ENCODE measurements at places on chromosomes 1 and 21.

DNA sequence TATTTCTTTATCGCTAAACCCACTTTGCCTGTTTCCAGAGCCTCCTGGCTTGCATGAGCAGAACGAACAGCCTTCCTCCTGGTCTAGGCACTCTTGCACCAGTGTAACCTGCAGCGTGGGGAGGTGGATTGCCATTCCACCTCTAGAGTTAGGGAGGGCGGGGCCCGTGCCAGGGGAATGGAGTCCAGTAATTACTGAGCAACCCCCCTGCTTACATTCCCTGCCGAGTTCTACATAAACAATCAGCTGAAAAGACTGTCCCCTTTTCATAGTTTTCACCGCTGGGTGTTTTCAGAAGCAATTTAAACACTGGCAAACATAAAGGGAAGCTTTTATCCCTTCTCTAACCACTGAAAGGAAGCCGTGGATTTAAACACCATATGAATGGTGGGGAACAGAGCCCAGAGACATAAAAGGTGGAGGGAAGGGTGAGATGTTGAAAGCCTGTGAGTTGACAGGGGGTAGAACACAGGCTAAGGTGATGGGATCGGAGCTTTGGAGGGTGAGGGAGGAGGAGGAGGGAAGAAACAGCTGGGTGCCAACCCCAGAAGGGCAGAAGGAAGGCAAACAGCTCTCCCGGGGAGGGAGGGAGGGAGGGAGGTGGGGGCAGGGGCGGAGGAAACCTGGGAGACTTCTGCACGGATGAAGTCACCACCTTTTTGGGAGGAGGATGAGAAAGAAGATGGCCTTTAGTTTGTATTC lies 68.0 kb upstream of the WDR26 start:
- peak; percentile 79 for DNase-seq

DNA sequence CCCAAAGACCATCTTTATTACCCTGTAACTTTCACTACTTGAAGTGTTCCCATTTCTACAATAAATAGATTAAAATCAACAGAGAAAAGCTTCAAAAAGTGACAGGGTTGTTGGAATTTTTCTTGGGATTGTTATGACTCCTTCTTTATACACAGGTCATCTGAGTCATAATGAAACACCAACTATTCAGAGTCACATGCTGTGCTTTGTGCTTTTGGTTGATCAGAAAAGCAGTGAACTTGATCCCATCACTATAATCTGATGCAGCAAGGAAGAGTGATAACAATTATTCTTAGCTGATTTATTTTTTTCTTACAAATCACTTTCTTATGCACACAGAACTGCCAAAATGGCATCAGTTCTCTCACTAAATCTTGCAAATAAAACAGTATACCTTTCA lies 422.9 kb downstream of the PTBP2 start:
- no peak for DNase-seq

GRCh38 chr1:100240631-100241030 lies 9.0 kb downstream of the DBT start:
- DNase-seq = no peak

- DNase-seq = no peak
These were observed 316.0 kb upstream of the VAMP3 start for GRCh38 chr1:7454895-7455784.

- no peak for DNase-seq
These were observed 3.5 kb downstream of the RYR2 start for GRCh38 chr1:237045278-237046016.

DNA sequence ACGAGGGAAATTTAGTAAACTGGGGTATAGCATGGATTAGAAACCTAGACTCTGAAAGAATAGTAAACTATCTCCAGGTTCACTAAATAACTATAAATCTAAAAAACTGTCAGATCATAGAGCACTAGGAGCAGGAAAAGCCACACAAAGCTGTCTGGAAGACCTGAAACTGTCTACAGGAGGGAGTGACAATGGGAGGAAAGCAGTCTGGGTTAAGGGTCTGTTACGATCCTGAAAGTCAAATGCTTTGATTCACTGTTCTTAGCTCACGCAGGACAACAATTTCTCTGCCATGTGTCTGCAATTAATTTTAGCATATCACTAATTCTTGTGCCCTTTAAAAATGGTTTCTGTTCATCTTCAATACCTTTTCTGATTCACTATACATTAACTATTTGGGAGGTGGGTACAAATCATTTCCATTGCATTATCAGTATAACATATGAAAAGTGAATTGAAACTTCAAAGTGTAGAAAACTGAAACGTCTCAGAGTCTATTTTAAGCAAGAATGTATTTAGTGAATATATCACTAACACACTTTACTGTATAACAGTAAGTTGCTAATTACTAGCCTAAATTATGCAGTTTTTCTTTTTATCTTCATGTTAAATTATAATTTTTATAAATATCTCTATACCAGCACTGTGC lies 18.4 kb downstream of the CEP170 start:
- no peak for DNase-seq

DNA sequence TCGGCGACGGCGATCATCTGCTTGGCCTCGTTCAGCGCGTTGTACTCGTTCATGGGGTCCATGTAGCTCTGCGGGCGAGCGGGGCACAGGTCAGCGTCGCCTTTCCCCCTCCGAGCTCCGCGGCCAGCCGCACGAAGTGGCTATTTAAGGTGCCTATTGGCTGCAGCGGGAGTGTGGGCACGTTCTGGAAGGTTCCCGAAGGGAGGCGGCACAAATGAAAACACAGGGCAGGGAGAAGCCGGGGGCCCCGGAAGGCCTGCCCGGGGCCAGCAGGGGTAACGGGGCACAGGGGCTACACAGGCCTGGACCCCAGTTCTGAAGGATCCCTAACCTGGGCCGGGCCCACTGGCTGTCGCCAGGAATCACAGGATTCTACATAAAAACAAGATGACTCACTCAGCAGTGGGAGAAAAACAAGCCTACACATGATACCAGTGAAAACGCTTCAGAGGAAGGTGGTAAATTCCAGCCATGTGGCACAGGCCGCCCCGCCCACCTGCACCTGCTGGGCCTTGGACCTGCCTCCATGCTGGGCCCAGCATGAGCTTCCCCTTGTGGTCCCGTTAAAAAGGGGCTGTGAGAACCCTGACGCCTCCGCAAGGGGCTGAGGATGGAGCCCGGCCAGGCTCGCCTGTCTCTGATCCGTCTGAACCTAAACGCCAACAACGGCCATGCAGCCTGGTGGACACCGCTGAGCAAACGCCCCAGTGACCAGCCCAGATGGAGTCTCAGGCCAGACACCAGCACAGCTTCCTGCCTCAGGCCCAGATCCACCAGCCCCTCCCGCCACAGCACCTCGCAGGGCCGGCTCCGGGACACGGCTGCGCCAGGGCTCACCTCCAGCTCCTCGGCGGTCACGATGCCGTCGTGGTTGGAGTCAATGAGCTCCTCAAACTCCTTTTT lies 3.9 kb upstream of the TNFRSF4 start:
- no peak for DNase-seq

DNA sequence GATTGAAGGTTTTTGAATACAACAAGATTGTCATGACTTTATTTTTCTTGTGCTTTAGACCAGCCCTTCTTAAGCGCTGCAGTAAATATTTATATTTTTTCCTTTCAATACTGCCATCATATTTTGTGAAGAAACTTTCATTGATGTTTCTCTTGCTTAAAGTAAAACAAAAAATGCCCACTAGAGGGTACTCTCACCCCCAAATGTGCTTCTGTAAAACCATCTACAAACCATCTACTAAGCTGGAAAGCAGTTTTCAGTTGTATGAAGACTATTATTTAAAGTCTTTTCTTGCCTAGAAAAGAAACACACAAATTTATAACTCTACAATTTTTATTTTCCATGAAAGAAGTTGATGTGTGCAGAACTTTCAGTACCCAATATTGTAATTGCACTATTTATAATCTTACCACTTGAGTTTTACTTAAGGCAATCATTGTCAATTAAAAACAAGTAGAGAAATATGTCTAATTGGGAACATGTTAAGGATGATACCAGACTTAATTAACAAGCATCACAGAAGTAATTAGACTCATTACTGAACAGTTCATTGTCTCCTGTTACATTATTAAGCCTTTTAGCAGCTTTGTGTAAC lies 10.7 kb downstream of the LEPR start:
- DNase-seq = peak; percentile 76

DNA sequence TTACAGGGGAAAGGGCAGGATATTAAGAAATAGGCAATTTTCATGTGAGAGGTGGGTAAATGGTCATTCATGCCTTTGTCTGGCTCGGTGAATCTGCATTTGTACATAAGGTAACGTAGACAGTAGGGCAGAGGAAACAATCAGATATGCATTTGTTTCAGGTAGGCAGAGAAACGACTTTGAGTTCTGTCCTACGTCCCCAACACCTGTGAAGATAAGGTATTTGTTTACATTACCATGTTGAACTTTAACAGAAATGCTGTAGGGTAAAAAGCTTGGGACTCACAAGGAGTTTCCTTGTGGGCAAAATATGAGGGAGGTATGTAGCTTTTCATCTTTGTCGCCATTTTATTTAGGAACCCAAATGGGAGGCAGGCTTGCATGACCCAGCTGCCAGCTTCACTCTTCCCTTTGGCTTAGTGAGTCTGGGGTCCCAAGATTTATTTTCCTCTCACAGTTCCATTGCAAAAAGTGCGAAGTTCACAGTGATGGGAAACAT lies 31.4 kb downstream of the B3GALT5 start:
- no peak for DNase-seq

GRCh38 chr1:167501515-167502191 lies 16.7 kb downstream of the CD247 start:
- no peak for DNase-seq

GRCh38 chr1:232813760-232814159 lies 8.5 kb downstream of the MAP10 start:
- DNase-seq = no peak

Data from hematopoietic multipotent progenitor cell treated with erythropoietin and hydrocortisone succinate and interleukin-3 and kit ligand, for 15 days (in vitro differentiated cells).